ENCODE measurements at places on chromosomes 12 and 14.

DNA sequence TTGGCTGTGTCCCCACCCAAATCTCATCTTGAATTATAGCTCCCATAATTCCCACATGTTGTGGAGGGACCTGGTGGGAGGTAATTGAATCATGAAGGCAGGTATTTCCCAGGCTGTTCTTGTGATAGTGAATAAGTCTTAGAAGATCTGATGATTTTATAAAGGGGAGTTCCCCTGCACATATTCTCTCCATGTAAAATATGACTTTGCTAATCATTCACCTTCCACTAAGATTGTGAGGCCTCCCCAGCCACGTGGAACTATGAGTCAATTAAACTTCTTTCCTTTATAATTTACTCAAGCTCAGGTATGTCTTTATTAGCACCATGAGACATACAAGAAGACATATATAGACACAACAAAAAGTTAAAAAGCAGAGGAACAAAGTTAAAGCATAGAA is 120.0 kb downstream of the CPNE8 start:
- no peak for DNase-seq

DNA sequence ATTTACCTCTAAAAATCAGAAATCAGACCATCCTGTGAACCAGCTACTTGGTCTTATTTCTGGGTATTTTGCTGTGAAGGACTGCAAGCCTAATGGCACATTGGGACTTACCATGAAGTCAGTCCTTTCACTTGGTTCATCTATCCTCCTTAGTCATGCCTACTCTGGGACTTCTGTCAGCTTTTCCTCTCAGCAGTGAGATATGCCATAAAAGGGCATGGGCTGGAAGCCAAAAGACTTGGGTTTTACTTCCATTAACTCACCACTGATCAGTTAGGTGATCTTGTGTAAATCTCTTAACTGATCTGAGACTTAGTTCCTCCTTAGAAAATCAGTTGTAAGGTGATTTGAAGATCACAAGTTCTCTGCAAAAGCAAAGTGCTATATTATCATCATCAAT is 116.5 kb downstream of the PAH start:
- DNase-seq, result no peak

- no peak for DNase-seq
Observed at GRCh38 chr14:95832012-95832411, 44.6 kb upstream of the TUNAR start.

DNA sequence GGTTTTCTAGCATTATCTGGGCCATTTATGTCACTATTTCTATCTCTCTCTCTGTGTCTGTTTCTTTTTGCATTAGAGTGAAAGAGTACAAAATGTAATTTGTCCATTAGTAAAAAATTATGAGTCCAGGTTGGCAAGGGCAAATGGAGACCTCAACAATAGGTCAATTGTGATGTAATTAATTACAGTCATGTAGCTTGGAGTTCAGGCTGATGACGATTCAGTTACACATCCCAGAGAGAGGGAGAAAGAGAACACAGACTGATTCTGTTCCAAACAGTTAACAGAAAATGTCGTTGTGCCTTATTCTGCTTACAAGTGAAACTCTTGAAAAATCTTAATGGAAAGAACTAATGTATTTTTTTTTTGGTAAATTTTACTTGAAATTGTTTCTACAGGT is 83.3 kb downstream of the ATXN7L3B start:
- no peak for DNase-seq

DNA sequence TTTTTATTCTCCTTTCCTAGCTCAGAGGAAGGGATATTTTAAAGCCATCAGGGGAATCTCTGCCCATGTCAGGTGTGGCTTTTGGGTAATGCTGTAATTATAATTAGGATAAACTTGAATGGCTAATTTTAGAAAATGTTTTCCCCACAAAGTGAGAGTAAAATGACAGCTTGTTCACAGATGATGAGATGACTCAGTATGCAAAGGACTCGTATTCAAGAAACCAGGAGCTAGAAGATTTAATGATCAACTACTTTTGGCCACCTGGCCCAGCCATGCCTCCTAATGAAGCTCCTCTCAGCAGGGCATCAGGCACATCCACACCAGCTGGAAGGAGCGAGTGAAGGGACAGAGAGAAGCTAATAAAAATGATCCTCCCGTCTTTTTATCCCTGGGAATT is 29.0 kb upstream of the PLEKHG7 start:
- DNase-seq, result no peak

DNA sequence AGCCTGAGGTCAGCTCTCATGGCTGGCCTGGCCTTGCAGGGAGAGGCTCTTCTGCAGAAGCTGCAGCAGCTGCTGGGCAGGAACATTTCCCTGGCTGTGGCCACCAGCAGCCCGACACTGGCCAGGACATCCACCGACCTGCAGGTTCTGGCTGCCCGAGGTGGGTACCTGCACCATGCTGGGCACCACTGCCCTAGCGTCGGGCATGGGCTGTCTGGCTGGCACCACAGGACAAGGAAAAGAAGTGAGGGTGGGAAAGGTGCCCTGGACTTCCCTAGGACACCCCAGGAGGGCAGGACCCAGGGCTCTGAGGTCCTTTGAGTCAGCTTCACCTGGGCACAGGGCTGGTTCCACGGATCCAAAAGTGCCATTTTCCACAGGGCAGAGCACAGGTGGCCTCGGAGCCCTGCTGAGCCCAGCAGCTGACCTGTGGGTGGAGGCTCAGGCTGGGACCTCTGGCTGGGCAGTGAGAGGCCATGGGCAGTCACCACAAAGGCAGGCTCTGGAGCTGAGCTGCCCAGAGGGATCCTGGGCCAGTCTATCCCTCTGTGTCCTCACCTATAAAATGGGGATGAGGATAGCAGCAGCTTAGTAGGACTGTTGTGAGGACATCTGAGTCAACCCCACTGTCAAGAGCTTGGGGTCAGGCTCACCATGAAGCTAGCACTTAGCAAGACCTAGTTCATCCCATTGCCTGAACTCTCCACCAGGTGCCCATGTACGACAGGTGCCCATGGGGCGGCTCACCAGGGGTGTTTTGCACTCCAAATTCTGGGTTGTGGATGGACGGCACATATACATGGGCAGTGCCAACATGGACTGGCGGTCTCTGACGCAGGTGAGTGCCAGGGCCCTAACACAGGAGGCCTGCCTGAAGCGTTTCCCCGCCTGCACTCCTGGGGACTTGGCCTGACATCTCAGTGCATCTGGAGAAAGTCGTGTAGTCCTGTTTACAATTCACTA is 4.9 kb downstream of the PLD4 start:
- DNase-seq, result no peak

DNA sequence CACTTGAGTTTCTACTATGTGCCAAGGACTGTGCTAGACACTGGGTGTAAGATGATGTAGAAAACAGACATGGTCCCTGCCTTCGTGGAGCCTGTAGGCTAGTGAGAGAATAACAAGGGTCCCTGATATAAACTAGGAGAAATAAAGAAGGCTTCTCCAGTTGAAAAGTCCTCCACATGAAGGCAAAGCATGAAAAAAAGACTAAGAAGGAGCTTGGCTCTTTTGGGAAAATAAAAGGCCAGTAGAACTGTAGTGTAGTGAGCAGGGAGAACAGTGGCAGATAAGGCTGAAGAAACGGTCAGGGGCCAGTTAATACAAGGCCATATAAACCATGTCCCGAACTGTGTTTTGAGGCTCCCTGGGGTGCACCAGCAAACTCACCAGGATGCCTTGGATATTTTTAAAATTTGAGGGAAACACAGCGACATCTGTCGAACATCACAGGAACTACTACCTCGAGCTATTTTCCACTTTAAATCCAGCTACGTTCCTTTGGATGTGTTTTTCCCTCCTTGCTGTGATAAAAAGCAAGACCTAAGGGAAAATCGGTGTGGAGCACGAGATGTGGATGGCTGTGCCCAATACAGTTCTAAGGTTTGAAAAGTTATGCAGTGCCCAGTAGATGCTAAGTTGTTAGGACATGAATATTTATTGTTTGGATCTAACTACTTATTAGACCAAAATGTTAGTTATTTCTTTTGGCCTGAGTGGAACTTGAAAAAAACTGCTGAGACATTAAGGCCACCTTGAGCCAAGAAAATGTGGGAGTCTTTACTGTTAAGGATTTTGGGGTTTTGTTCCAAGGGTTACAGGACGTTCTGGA is 8.5 kb upstream of the CFL2 start:
- no peak for DNase-seq

DNA sequence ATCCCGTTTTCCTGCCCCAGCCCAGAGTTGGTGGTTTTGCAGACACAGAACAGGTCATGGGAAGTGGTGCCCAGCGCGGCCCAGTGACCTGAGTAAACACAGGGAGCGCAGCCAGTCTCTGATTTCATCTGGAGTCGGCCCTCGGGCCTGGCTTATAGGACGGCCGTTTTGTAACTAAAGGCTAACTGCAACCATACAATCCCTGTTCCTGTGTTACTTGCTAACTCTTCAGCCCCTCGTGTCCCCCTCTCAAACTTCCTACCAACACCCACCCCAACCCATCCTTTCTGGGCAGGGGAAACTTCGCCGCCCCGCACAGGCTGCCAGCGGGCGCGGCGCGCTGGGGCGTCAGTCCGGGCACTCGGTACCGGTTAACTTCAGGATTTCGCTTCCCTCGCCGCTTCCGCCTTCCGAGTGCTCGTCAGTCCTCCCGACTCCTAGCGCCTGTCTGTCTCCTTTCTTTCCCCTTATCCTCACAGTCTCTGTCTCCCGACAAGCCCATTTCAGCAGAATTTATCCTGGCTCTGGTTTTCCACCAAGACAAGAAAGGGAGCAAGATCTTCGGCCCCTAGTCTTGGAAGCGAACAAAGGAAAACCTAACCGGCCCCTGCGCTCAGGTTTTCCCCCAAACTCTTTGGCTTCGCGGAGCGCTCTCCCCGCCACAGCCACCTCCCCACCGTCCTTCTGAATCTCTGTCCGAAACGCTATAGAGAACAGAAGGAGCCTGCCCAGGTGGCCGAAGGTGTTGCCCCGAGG is 2.0 kb downstream of the SIX1 start:
- no peak for DNase-seq

GRCh38 chr12:89731089-89731488 is 22.5 kb upstream of the ATP2B1 start:
- no peak for DNase-seq

DNA sequence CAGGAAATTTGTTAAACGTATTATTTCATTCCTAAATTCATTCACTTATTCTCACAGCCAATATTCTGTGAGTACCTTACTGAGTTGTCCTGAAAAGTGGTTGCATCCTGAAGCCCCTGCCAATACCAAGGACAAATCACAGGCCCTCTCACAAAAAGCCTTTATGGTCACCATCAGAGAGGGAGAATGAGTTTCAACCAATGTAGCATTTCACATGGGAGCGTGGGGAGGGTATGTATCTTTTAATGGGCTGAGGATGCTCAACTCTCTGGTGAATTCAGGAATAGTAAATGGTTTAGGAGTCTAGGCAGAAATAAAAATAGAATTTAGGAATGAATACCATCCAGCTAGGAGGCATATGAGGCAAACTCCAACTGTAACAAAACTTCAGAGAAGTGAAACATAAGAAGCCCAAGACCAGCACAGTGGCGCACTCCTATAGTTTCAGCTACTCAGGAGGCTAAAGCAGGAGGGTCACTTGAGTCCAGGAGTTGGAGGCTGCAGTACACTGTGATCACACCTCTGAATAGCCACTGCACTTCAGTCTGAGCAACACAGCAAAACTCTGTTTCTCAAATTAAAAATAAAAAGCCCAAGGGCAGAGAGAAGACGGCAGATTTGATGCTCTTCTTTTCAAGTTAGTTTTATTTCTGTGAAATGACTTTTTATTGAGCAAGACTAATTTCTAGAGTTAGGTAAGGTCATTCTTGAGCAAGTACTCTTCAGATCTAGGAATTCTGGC is 142.7 kb downstream of the HMGA2 start:
- no peak for DNase-seq

DNA sequence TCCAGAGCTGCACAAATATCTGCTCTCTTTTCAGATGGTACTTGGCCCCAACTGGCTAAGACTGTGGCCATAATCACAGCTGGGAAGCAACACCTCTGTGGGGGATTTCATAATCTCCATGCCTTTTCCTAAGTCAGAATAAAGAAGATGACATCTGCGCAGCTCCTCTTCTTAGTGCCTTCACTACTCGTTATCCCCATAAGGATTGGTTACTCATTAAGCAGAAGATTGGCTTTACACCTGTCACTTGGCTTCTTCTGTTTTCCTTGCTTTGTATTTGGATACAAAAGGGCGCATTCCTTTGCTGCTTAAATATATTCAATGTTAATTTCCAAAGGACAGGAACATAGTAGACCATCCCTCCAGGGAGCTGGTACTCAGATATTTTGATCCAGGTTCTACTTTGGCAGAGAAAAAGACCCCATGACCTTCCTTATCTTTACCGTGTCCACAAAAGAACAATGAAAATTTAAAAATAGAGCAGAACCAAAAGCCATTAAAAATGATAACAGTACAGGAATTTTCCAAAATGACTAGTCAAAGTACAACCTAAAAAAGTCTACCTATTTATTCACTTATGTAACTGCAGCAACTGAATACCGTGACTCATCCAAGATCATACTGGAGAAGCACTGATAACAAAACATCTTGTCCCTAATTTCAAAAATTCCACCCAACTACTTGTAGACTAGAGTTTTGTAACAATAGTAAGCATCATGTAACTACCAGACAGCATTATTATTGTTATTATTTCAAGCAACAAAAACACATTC is 352.3 kb upstream of the TMPO start:
- DNase-seq, result no peak

GRCh38 chr12:39912211-39912980 is 193.5 kb downstream of the SLC2A13 start:
- no peak for DNase-seq

- no peak for DNase-seq
Observed at GRCh38 chr14:96053600-96054381, 14.6 kb downstream of the C14orf132 start.

GRCh38 chr14:23069413-23069806 is 12.1 kb upstream of the CDH24 start:
- no peak for DNase-seq

DNA sequence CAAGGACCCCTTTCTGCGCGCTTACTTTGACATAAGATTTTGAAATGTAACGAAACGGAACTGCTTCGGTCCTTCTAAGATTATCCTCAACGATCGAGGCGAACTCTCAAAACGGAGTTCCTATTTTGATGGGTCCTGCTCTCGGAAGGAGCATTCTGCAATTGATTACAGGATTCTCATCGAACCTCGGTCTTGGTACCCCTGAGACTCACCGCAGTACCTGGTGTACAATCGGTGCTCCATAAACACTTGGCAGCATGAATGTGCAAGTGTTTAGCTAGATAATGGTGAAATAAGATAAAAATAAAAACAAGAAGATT is 530 bp upstream of the NEMF start:
- DNase-seq, result no peak

DNA sequence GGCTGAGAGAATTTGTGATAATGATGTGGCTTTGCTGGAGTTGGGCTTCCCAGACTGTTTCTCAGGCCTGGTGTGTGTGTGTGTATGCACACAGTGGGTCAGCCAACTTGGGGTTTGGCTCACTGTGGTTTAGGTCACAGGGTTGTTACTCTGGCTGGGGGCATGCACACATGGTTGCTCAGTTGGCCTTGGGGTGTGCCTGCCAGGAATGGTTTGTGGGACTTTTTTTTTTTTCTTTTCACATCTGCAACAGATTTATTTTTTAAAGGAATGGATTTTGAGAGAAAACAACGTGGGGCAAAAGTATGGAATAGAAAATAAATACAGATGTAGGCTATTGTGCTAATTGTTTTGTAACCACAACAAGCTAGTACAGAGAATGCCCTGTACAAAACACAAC is 25.0 kb upstream of the GTF2A1 start:
- no peak for DNase-seq

GRCh38 chr12:49554266-49554665 is 13.7 kb downstream of the MCRS1 start:
- no peak for DNase-seq

GRCh38 chr14:99296517-99296916 is 24.5 kb upstream of the BCL11B start:
- DNase-seq, result no peak

- DNase-seq, result no peak
Observed at GRCh38 chr12:42236017-42236416, 2.0 kb downstream of the YAF2 start.

- DNase-seq, result no peak
Observed at GRCh38 chr12:124848621-124849380, 14.9 kb downstream of the SCARB1 start.
